Suprapubic skin (tissue), 4 donors: ENCODE measurements at places on chromosomes 2 and 18.

GRCh38 chr2:24354395-24354794 is 5.9 kb downstream of the ITSN2 start:
- DNase-seq = no peak

- DNase-seq = no peak
Measured at GRCh38 chr2:29074411-29074810, at the start of gene PCARE. TSS of gene PCARE (minus strand) at chr2:29074523. CDS start at chr2:29074261, 262 bp downstream.

- DNase-seq = no peak
Measured at GRCh38 chr2:25355270-25355669, 13.5 kb upstream of the DNMT3A start.

DNA sequence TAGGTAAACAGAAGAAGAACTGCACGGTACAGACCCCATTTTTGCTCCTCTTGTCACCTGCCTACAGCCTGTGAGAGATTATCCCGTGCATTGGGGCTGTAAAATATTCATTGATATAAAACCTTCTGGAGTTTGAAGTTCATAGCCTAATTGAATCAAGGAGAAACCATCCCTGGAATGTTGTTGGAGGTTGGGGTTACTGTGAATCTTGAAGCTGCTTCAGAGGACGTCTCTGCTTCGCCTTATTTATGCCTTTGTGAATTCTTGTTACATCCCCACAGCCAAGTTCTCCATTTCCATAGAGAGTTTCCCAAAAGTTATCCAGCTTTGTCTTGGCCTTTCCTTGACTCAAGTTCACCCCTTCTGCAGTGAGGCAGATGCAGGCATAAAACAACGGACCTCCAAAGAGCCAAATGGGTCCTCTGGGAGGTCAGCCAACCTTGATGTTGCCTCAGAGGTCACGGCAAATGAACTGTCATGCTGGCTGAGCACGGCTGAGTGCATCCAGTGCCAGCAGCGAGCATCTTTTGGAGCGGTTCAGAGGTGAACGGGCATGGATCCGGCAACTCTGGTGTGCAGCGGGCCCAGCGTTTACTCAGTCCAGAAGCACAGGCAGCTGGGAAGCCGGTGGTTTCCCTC is 317.6 kb downstream of the PRKCE start:
- DNase-seq = no peak

GRCh38 chr18:54787121-54787520 is 41.2 kb upstream of the RAB27B start:
- DNase-seq = no peak

GRCh38 chr18:25140124-25140961 is 211.6 kb downstream of the ZNF521 start:
- no peak for DNase-seq

- DNase-seq = no peak
Measured at GRCh38 chr2:223459328-223459939, 142.7 kb downstream of the SCG2 start.

GRCh38 chr18:10804126-10804525 is 278.3 kb downstream of the NAPG start:
- DNase-seq = no peak

DNA sequence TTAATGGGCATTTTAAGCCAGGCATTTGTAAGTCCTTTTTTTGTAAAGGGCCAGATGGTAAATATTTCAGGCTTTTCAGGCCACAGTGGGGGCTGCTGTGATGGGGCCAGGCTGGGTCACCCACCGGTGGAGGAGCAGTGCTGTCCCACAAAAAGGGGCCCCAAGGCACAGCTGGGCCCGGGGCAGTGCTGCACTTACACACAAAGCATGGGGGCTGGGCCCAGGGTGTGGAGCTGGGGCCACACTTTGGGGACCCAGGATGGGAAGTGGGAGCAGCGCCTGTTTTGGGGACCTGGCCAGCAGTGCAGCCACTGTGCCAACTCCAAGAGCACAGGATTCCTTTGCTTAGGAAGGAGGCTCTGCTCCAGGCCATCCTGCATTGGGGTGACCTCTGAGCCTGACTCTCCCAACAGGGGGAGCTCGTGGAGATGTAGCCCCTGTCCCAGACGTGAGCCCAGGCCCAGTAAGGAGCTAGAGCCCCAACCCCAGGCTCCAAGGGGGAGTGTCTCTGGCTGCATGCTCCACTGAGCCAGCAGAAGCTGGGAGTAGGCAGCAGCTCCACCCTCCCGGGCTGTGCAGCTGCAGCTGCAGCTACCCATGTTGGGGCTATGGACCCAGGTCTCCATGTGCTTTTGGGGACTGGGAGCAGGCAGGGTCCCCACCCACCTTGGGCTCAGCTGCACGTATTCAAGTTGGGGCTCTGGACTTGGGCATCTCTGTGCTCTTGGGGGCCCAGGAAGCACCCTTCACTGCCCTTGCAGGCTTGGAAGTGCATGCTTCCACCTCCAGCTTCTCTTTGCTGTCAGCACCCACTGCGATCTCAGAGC is 1036.5 kb upstream of the CNTNAP5 start:
- no peak for DNase-seq

GRCh38 chr18:61957801-61958516 is 65.2 kb upstream of the RNF152 start:
- DNase-seq = no peak

DNA sequence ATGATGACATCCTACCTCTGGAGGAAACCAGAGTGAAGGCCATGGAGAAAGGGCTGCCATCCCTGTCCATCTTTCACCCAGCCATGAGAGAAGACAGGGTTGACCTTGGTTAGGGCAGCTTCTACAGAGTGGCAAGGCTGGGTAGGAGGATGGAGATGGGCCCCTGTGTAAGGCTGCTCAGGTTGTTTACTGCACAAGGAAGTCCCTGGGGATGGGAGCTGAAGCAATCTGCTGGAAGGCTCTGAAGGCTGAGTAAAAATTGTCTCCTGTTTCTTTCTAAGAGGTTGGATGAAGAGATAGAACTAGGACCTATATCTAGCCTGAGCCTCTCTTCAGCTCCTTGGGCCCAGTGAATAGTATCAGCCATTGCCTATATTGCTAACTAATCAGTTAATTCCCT is 14.4 kb downstream of the ELMOD3 start:
- no peak for DNase-seq

DNA sequence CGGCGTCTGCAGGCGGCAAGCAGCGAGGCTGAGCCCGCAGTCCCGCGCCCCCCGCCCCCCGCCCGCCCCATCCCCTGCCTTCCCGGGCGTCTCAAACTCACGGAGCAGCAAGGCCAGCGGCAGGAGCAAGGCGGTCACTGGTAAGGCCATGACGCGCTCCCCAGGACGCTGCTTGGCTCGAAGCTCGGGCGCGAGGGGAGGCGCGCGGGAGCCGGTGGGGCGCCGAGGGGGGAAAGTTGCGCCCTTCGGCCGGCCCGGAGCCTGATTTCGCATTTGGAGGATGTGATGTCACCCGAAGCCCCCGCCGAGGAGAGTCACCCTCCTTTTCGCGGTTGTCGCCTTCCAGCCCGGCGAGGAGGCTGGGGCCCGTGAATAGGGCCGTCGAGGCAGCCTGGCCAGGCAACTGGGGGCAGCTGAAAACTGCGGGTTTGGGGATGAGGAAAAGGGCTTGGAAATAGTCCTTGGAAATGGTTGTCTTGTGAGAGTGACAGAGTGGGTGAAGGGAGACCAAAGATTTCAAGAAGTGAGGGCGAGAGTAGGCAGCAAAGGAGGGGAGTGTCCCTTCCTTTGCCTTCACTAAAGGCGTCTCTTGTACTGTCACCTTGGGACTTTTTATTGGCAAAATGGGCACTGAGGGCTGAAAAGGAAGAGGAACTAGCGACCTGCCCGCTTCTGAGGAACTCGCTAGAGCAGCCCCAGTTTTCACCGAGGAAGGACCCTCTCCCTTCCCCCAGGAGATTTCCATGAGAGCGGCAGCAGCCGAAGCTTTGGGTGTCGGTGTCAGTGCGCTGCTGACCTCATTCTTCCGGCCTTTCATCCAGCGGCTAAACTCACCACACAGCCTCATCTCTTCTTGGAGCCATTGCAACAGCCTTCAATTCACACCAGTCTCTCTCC is at the start of gene CD8A:
Gene CD8A, minus strand, starts transcription at position 238 of the 897 bp plus-strand sequence. Its CDS starts 88 bp downstream, at position 150.
- no peak for DNase-seq

DNA sequence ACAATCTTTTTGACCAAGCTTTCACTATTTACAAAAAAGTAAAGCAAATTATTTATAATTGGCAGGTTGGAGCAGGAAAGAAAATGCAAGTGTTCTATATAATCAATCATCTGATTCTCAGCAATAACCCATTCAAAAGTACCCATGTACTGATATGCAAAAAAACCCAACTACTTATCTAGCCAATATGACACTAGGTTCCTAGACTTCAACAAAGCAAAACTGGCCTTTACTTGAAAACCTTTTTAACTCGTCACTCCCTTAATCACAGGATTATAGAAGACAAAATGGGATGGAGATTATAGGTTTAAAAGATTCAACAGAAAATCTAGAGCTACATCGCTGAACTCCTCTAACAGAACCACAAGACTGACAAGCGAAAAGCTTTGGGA is 3.6 kb downstream of the TLK1 start:
- DNase-seq = no peak

DNA sequence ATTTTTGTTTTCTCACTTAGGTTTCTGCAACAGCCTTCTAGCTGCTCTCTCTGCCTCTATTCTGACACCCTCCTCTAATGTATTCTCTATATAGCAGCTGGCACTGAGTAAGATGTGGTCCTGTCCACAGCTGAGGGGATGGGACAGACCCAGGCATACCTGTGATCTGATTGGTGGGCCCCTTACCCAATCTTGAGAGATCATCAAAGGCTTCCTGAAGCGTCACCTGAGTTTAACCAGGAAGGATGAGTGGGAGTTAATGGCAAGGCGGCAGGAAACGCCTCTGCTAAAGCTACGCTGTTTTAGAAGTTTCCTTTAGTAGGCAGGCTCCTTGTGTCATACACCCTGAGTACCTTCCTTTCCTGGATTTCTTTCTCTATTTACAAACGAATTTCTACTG is 5.7 kb upstream of the TET3 start:
- no peak for DNase-seq

DNA sequence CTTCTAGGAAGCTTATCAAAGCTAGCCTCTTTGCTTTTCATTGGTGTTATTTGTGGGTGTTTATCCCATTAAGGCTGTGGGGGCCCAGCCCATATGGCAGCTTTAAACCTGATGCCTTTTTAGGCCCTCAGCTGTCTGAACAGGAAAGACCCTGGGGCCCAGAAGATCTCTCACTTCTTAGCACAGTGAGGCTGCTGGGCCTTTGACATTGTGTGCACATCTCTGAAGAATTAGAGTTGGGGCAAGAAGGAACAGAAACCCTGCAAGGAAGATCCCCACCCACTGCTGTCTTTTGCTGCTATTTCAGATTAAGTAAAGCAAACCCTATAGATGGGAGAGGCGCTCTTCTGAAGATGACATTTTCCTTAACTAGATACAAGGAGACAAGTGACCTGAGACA is 250.0 kb downstream of the SMAD2 start:
- DNase-seq = no peak

GRCh38 chr2:235501673-235502031 is 7.8 kb downstream of the AGAP1 start:
- no peak for DNase-seq

GRCh38 chr2:202429164-202429980 is 53.2 kb downstream of the BMPR2 start:
- no peak for DNase-seq

DNA sequence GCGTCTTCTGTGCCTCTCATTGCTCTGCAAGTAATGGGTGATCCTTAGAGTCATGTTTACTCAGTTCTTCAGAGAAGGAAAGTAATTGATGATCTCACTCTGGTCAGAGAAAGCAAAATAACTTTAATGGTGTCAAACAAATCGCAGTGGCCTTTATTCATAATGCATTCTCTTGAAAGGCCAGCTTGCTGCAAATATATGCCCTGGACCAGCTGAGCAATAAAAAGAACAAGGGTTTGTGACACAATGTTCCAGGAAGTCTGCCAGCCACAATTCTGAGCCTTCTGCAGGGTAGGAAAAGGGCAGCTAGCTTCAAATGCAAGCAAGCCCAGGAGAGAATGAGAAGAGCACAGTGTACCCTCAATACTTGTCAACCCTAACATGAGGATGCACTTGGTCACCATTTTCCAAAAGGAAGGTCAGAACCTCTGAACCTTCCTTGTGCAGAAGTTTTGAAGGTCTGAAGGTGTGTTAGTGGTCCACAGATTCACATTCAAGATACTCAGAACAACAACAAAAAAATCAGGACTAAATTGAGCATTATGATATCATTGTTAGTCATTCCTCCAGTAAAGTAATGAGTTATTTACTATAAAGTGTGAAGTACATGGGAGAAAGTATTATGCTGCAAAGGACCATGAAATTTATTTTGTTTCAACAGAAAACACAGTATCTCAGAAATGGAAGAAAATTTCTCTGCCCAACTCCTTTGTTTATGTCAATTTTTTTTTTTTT is 355.6 kb downstream of the PAX3 start:
- DNase-seq = peak; percentile 65

DNA sequence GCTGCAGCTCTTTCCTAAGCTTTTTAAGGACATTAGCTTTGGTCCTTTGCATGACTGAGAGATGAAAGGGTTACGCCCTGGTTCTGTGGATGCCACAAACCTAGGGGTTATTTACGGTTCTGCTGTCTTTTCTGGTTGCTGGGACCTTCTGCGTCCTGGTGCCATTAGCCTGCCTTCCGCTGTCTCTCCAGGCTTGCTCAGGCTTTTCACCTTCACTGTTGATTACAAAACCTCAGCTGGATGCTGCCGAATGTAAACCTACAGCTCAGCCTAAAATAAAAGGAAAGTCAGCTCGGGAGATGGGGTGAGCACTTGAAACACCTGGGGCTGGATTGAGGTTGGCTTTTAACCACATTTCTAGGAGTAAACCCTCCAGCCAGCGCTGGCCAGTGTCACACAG is 130.9 kb upstream of the ARHGAP28 start:
- DNase-seq = no peak

- no peak for DNase-seq
Measured at GRCh38 chr18:69854455-69854854, 93.2 kb downstream of the CD226 start.

DNA sequence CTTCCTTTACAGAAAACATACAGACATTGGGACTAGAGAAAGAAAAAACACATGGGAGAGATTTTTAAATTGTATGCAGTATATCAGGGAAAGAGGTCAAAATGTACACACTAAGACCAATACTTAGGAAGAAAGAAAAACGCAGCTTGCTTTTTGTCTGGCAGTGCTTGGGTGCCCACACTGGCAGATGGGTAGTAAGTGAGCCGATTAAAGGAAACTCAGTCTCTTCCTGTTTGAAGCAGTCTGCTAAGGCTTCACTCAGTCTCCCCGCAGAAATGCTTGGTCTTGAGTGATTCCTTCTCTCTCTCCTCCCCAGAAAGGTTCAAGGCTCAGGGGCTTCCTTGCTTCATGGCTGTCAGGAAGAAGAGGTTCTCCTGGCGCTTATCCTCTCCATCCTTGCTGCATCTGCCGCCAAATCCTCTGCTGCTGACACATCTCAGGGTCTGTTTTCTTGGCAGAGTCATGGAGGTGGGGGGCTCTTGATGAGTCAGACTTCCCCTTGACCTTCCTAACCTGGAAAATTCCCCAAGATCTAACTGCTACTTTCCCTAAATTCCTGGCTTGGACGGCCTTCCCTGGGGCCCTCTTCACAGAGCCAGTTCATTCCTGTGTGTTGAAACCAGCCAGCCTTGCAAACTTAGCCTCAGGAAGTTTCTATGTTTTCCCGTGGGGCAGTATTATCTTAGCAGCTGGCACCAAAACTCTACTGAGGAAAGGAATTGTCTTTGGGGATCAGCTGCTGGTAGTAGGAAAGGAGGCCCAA is 10.5 kb upstream of the TMSB10 start:
- no peak for DNase-seq

DNA sequence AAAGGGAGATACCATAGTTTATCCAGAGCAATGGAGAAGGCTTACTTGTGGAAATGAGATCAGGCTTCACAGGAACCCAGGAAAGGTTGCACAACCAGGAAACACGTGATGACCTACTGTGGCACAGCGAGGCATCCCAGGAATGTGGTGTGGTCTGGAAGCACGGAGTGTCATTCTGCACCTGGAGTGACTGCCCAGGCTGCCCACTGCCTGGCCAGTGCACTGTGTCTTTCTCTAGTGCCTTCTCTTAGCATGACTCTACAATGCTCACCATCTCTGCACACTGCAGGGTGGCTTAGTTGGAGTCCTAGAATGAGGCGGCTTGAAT is 48.9 kb downstream of the CHST9 start:
- DNase-seq = no peak
